ENCODE measurements at places on chromosomes 7 and 10. TPM values are rescaled to one million over a fixed set of nuclear protein-coding genes. Genes with fewer than 3 reads are reported as not detected.

Gene AEBP1
- 19.4 TPM for total RNA-seq

Gene SLC16A9
- 0.81 TPM for total RNA-seq

Gene HABP2
- 0.27 TPM for total RNA-seq

GRCh38 chr7:51306761-51307160 is 9.8 kb downstream of the COBL start:
- no peak for DNase-seq

- no peak for DNase-seq
Measured at GRCh38 chr7:38169847-38170246, 8.2 kb upstream of the STARD3NL start.

DNA sequence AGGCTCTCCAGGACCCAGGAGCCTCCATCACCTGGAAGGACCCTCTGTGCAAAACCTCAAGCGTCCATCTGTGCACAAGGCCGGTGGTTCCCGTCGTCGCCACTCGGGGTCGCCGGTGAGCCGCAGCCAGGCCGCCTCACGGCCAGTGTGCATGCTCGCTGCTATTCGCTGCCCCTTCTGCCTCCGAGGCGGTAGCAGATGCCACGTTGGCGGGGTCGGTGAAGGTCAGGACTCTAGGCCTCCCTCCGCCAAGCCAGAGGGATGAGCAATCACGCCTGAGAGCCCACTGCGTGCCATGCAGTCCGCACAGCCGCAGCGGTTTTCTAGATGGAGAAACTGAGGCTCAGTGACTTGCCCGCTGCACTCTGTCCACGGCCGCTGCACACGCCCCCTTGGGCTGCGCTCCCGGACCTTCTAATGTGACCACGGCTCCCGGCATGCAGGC is 5.7 kb downstream of the UPK3B start:
- peak; percentile 22 for DNase-seq

Measured in hematopoietic multipotent progenitor cell (in vitro differentiated cells).